ENCODE measurements at places on chromosomes 4 and X. TPM values are rescaled to one million over a fixed set of nuclear protein-coding genes. Genes with fewer than 3 reads are reported as not detected.

DOCK11 gene
- total RNA-seq, result 1.4 TPM

RHOH gene
- total RNA-seq, result not detected

HSD17B13 gene
- total RNA-seq, result not detected

FGF2 gene
- total RNA-seq, result 43.6 TPM

SPANXD gene
- total RNA-seq, result not detected

LNX1 gene
- total RNA-seq, result 4.3 TPM

RHOXF2 gene
- total RNA-seq, result not detected

SNCA gene
- 27.6 TPM for total RNA-seq

OTUD5 gene
- 73.0 TPM for total RNA-seq

SCML2 gene
- total RNA-seq, result 1.4 TPM
